ENCODE measurements at places on chromosomes 12 and 14.

DNA sequence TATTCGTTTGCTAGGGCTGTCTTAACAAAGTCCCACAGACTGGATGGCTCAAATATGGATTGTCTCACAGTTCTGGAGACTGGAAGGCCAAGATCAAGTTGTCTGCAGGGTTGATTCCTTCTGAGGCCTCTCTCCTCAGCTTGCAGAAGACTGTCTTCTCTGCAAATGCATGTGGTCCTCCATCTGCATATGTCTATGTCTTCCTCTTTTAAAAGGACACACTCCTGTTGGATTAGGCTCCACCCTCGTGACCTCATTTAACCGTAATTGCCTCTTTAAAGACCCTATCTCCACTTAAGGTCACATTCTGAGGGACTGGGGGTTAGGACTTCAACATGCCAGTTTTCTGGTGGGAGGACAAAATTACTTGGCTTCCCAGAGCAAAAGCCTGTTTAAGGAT, 123.3 kb downstream of the SLC38A6 start:
- DNase-seq: no peak

DNA sequence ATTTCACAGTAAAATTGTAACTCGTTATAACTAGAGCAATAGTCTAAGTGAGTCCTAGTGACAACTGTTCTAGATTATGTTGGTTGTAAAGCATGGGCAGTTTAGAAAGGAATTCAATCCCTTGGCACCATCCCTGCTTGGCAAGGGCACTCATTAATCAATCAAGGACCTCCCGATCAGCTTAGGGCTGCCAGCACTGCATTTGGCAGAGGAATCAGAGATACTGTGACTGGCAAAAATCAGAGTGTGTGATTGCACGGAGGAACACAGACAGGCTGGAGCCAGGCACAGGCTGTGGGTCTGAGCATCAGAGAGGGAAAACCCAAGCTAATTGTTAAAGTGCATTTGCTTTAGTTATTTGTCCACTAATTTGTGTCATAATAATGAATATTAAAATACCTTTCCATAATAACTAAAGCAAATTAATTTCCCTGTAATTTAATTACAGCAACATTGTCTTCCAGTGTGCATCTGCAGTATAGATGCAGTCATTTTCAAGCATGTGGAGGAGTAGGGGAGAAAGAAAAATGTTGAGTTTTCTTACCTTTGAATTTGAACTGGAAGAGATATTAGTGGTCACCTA, 3.2 kb upstream of the EGLN3 start:
- DNase-seq: no peak

DNA sequence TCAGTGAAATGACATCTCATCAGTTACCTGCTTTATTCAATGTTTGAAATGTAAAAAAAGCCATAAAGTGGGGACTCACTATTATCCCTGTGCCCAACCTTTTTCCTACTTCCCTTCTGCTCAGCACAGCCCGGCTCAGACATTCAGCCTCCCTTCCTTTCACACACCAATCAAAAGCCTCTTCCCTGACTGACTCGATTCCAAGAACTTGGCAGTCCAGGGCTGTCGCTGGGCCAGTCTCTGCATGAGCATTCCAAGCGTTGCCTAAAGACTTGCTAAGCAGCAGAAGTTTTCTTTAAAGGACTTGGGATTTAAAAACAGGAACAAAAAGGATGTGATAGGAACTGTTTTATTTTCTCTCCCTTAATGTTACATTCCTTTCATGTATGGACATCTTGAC, 22.7 kb downstream of the ITPR2 start:
- no peak for DNase-seq

- DNase-seq: no peak
Observed at GRCh38 chr12:62604871-62605270, 138.2 kb downstream of the MON2 start.
